ENCODE measurements at places on chromosomes 6 and 20.

- DNase-seq, result no peak
These were observed 38.9 kb upstream of the TNFAIP3 start for GRCh38 chr6:137827977-137828810.

- peak; percentile 43 for DNase-seq
These were observed 458 bp upstream of the ARMC12 start for GRCh38 chr6:35736253-35736894.

DNA sequence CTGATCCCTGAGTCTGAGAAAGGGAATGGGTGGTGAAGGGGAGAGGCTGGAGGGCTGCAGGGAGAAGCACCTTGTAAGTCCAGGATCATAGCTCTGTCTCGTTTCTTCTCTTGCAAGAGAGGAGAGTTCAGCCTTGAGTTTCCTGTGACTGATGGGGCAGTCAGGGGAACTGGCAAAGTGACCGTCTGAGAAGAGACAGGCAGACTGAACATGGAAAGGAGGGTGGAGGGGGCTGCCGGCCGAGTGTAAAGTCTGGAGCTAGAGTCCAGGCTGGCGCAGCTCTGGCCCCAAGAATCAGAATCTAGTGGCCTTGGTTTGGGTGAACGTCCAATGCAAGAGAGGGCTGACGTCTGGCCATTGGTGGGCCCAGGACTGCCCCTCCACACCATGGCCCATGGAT, 72.5 kb downstream of the TCP11 start:
- DNase-seq, result no peak

DNA sequence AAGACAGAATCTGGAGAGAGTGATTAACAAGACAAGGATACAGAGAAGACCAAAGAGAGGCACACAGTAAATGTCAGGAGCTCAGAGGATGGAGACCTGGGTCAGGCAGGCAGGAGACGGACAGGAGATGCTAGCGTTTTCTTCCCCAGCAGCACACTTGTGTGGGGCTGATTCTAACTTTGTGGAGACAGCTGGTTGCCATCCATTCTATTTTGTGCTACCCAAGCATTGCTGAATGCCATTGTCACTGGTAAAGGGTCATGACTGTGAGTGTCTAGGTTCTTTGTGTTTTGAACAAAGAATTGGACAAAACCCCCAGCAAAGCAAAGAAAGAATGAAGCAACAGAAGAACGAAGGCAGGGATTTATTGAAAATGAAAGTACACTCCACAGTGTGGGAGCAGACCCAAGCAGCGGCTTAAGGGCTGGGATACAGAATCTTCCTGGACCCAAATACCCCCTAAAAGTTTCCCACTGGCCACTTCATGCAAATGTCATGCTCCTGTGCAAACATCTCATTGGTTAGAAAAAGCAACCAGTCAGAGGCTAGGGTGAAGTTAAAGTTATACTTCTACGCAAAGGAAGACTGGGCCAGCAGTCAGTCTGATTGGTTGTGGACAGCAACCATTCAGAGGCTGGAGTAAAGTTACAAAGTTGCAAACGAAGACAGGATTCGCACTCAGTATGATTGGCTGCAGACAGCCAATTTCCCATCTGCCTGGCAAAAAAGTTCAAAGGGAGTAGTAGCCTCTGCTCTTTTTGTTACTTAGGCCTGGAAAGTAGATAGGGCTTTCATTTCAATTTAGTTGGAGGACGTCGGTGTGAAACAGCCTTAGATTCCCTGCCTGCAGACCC, 17.5 kb downstream of the PTK7 start:
- no peak for DNase-seq

GRCh38 chr20:60087563-60088105, 129.4 kb downstream of the CDH26 start:
- no peak for DNase-seq

- DNase-seq, result no peak
These were observed 171.9 kb downstream of the JARID2 start for GRCh38 chr6:15417811-15418210.

All from NCI-H460 (cell line).